NCI-H226 (cell line): ENCODE measurements at places on chromosomes 6 and 20.

GRCh38 chr6:100347901-100348550 lies 116.7 kb downstream of the SIM1 start:
- DNase-seq: peak; percentile 71

DNA sequence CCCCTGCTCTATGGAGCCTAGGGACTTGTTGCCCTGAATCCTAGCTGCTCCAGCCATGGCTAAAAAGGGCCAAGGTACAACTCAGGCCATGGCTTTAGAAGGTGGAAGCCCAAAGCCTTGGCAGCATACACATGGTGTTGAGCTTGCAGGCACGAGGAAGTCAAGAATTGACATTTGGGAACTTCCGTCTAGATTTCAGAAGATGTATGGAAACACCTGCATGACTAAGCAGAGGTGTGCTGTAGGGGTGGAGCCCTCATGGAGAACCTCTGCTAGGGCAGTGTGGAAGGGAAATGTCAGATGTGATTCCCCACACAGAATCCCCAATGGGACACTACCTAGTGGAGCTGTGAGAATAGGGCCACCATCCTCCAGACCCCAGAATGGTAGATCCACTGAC lies 95.1 kb upstream of the TMEM170B start:
- DNase-seq: no peak

DNA sequence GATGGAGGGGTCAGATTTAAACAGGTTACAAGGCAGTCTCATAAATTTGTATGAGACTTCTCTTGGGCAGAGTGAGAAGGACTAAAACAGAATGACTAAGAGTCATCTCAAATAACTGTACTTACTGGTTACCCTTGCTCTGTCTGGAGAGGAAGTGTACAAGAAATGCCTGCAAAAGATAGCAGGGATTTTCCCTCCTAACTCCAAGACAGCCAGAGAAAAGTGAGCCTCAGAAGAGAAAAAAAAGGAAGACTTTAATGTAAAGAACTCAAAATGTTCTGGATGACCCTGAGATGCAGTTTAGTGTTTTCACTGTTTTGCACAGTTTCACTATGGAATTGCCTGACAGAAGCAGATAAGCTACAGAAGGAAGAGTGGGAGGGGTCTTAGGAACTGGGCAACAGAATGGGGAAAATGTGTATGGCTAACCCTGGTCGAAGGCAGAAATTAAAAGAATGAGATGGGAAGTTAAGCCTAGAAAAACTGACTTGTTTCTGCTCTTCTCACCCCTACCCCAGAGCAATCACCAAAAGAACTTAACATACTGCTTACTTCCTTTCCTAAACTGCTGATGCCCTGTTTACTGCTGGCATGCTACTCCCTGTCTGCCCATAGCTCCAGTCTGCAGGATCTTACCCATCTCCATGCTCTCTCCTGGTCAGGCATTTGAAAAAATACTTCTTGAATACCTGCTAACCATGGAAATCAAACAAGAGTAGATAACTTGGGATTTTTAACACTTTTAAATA lies 98.1 kb upstream of the MARCKS start:
- peak; percentile 49 for DNase-seq

DNA sequence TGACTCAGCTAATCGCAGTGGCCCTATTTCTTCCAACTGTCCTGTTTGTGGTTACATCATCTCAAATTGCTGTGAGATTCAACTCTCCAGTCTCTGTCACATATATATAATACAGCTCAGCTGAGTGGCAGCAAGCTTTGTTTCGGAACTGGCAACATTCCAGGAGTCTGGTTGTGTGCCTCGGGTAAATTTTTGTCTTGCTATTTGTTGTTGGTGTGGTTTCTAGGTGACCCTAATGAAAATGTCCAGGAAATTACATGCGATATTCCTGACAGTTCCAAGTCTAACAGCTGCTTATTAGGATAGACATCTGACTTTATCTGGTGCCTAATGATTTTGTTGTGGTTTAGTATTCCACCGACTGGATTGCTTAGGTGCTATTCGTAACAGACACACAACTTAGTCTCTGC lies 581.8 kb downstream of the CD109 start:
- DNase-seq: no peak

- DNase-seq: no peak
Measured at GRCh38 chr6:34352305-34352937, 40.0 kb downstream of the NUDT3 start.
